ENCODE measurements at places on chromosomes 6 and 20.
A peak's percentile ranks its signal among the peaks of the same experiment; 100 is the strongest.

- no peak for DNase-seq
These were observed 5.1 kb downstream of the ACAT2 start for GRCh38 chr6:159766906-159767305.

DNA sequence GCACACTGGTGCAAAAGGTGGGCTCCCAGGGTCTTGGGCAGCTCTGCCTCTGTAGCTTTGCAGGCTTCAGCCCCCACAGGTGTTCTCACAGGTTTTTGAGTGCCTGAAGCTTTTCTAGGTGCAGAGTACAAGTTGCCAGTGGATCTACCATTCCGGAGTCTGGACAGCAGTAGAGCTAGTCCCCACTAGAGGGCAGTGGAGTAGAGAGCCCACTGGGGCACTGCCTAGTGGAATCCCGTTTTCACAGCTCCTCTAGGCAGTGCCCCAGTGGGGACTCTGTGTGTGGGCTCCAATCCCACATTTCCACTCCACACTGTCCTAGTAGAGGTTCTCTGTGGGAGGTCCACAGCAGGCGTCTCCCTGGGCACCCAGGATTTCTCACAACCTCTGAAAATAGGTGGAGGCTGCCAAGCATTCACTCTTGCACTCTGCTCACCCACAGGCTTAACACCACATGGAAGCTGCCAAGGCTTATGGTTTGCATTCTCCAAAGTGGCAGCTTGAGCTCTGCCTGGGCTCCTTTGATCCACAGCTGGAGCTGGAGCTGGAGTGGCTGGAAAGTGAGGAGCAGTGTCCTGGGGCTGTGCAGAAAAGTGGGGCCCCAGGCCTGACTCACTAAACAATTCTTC, 86.3 kb upstream of the PROKR2 start:
- DNase-seq = peak; percentile 31

DNA sequence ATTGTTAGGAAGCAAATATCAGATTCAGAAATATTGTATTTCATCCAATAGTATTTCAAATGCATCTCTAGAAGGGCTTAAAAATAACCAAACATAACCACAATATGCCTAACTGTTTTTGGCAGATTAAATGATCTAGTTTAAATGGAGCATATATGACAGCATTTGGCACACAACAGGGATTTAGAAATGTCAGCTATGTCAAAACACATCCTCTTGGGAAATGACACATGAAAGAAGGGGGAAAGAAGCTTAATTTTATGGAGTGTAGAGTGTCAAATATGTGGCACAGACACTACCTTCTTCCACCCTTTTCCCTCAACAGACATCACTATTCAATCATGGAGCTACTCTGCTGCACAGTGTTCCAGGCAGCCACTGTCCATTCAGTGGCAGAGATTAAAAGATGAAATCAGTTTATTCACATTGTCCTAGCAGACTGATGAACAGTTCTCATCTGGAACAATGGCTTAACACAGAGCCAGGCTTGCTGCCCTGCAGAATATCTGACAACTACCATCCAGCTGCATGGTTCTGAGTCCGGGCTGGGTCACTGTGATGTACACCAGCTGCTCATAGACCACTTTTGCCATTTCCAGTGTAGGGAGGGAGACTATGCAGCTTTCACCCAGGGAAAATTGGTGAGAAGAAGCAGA, 349.8 kb downstream of the DHX35 start:
- no peak for DNase-seq

GRCh38 chr6:47057830-47058540, 15.9 kb upstream of the ADGRF1 start:
- no peak for DNase-seq

DNA sequence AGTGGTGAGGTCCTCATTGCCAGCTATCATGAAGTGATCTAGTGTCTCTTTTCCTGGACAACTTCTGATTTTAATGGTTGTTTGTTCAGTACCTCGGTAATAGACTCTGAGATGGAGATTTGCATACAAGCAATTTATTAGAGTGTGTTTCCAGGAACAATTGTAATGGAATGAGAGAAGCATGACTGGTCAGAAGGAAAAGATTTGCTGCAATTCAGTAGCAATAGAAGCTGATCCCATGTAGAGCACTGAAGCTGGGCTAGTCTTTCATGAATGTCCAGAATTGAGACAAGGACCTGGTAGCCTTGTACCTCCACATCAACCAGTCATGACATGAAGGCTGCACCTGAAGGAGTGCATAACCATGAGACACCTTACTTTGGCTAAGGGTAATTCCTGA, 526.5 kb downstream of the NKAIN2 start:
- DNase-seq = no peak

GRCh38 chr20:61100489-61100888, 151.6 kb upstream of the CDH4 start:
- DNase-seq = no peak

DNA sequence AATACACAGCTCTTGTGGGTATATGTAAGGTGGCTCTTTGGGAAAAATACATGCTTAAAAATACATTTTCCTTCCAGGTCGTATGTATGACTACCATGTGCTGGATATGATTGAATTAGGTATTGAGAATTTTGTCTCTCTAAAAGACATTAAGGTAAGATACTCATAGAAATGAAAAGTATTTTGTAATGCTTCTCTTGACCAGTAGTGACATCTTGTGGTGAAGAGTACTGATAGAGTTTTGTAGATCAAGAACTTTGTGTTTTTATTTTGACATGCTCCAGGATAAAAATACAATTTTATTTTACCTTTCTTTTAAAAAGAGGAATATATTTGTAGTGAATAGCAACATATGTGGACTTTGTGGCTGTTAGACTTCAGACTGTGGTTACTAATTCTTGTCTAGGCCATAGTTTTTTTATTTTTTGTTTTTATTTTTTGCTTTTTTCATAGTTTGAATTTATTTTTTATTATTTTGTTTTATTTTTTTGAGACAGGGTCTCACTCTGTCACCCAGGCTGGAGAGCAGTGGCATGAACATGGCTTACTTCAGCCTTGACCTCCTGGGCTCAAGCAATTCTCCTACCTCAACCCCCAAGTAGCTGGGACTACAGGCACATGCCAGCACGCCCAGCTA, 17.9 kb downstream of the RPF2 start:
- no peak for DNase-seq

- DNase-seq = no peak
These were observed 34.8 kb downstream of the ELOVL2 start for GRCh38 chr6:11009353-11009752.

- no peak for DNase-seq
These were observed 344.6 kb downstream of the UBE3D start for GRCh38 chr6:82720992-82721391.

DNA sequence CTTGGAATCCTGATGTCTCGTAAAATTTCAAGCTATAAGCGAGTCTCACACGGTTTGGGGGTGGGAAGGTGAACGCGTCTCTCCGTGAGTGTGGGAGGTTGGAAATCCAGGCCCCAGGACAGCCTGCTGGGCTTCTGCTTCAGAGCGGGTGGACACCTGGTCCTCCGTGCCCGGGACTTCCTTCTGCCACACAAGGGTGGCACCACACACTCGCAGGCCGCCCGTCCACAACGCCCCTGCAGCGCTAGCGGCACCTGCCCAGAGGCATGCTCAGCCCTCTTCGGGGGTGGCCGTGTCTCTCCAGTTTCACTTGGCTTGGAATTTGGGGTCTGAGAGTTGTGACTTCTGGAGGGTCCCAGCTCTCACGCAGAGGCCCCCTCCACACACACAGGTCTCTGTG, 151.9 kb downstream of the PHACTR3 start:
- no peak for DNase-seq

DNA sequence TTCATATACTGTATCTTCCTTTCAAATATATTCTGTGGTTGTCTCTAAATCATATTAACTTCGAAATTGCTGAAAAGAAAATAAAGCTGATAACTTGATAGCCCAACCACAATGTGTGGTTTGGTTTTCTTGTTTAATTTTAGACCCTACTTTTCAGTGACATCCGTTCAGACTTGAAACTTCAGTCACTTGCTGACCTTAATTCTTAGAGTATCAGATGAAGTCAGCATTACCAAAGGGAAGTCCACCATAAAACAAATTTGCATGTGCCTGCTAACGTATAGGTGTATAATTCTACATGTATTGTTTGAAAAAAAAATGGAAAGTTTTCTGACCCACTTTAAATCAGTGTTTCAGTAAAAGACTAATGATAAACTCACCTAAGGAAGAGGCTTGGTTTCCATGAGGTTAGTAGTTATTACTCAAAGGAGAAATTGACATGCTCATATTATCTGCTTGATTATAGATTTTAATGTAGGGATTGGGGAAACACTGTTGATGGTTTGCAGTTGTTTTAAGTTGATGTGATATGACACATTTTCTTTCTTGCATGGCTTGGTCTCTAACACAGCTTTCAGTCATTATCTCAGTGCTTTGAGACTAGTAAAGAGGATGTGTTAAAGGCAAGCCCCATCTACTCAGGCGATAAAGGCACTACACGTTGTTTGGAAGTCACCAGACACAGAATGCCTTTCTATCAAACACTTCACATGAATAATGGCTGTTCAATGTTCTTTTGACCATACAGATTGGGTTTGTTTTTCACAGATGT, 5.2 kb upstream of the IL17A start:
- DNase-seq = no peak

DNA sequence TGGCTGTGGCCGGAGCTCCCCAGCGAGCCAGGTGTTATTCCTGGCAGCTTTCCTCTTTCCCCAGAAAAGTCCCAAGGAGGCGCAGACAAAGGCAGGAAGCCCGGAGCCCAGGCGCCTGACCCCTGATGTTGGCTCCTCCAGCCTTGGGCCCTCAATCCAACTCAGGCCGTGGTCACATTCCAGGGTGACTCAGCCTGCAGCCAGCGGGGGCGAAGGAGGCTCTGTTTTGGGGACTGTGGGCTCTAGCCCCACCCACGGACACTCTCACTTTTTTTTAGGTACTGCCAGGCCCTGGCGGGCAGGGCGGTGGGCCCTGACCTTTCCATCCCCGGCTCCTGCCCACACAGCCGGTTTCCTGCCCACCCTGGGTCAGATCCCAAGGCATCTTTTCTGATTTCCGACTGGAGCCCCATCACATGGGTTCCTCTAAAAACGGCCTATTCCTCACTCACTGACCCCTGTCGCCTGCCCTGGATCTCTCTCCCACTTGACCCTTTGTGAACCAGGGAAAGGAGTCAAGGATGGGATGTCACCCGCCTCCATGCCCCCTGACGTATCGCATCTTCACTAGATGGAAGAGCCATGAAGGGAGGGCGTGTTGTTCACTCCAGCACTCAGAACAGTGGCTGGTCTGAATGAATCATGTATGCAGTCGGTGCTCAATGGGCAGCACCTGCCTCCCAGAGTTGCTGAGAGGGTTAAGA, 5.5 kb downstream of the PTGIS start:
- no peak for DNase-seq

DNA sequence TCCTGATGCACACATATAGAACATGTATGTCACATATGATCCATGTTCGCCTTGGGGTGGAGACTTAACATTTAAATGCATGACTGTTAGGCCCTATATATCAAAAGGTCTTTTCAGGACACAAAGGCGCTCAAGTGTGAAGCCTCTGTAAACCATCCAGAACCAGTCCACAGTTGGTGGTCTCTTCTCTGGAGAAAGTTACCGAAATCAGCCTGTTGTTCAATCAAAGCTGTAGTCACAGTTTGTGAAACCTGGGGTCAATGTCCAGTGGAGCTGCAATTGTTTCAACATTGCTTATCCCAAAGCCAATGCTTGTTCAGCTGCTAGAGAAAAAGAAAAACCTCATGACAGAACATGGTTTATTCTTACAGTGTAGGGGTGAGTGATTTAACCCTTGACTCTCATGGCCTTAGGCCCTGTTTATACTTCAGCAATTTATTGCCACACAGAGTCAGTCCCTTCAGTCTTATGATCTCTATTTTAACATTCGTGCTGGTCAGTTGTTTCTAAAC, 193.6 kb upstream of the CST7 start:
- DNase-seq = no peak

DNA sequence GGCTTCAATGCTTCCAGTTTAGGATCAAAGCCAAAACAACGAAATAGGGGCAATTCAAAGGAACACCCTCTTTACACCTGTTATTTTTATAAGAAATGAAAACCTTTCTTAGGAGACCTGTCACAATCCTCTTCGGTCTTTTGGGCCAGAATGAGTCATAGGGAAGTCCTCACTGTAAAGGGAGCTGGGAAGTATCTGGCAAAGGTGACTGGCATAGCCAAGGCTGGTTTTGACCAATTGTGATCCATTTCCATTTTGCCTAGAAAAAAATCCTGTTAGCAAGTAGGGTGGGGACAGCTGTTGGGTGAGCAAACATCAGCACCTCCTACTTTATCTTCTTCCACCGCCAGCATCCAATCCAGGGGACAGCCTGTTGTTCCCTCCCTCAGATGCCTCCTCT, 343.2 kb upstream of the SULF2 start:
- no peak for DNase-seq

GRCh38 chr20:57724610-57725405, 15.0 kb upstream of the PMEPA1 start:
- DNase-seq = no peak

Measured in activated naive CD8-positive, alpha-beta T cell treated with anti-CD3 and anti-CD28 coated beads, Interleukin-2, amount 10 ng/mL, durations not matched to agents 7 days and 5 days (primary cell).